Foreskin keratinocyte (primary cell): ENCODE measurements at places on chromosomes 2 and 18. TPM values are rescaled to one million over a fixed set of nuclear protein-coding genes. Genes with fewer than 3 reads are reported as not detected.

Gene ARL6IP6
- total RNA-seq: 27.4 and 33.0 TPM in 2 replicates

Gene ERICH2
- 1.3 and 2.5 TPM in 2 replicates for total RNA-seq

Gene KCNG2
- not detected in 2 replicates for total RNA-seq

Gene MAPK4
- total RNA-seq: not detected in 2 replicates

Gene CIAO1
- total RNA-seq: 59.5 and 63.9 TPM in 2 replicates

Gene CYP27A1
- total RNA-seq: 0.44 and 0.56 TPM in 2 replicates

Gene PTPRN
- not detected in 2 replicates for total RNA-seq
